ENCODE measurements at places on chromosomes 6 and 20.

DNA sequence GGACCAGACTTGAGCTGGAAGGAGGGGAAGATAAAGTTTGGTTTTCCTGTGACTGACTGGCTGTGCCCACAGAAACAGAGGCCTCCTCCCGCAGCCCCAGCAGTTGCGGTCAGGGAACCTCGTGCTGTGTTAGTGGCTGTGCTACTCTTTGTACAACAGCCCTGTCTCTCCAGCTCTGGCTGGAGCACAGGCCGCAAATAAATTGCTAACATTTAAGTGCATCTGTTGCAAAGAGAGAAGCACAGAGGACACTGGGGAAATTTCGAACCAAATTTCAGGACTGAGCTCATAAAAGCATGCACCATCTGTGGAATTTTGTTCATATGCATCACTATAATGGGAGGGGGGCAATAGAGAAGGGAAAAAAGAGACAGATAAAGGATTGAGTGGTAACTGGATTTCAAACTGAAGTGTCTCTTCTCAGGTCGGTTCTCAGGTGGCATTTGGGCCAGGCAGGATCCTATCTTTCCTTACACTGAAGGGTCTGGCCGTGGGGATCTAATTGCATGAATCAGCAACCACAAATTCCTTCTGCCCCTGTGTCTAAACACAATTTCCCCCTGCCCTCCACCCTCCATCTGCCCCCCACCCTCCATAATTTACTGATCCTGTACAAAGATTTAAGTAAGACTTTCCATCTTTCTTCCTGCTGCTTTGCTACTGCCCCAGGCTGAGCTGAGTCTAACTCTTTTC lies 88.9 kb upstream of the ATXN1 start:
- DNase-seq: no peak

GRCh38 chr20:1273366-1273765 lies 7.3 kb downstream of the SNPH start:
- no peak for DNase-seq

- DNase-seq: no peak
These were observed 111.6 kb downstream of the EPHA7 start for GRCh38 chr6:93307505-93308409.

- no peak for DNase-seq
These were observed 37.4 kb downstream of the PRR18 start for GRCh38 chr6:166270706-166271375.

DNA sequence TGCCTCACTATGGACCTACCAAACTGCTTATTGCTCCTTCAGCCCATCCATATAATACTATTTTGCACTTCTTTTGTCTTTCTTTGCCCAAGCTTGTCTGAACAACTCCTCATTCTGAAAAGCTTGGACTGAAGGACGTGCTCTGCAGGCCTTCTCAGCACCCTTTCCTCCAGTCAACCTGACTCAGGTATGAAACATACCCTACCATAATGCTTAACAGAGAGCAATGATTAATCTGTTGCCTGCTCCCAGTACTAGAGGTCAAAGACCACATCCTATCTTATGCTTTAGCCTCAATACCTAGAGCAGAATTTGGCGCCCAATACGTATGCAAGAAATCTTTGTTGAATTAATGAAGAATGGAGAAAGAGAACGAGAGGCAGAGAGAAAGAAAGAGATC lies 55.2 kb downstream of the ATXN1 start:
- DNase-seq: no peak

DNA sequence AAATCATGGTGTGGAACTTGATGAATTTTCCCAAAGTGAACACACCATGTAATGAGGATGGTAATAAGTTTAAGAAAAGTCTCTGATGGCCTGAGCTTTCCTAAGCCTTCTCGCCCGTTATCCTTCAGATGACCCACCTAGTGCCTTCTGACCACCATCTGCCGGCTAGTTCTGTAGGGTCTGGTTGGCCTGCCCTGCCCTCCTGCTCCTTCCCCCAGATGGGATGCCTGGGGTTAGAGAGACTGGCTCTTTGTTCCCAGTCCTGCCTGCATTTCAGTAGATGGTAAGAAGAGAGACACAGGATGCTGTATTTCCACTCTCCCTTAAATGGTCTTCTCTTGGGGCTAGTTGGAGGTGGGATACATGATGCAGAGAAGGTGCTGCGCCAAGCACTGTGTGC lies 43.0 kb downstream of the TIAM2 start:
- DNase-seq: no peak

- DNase-seq: no peak
These were observed 48.4 kb upstream of the PIM1 start for GRCh38 chr6:37121556-37121955.

DNA sequence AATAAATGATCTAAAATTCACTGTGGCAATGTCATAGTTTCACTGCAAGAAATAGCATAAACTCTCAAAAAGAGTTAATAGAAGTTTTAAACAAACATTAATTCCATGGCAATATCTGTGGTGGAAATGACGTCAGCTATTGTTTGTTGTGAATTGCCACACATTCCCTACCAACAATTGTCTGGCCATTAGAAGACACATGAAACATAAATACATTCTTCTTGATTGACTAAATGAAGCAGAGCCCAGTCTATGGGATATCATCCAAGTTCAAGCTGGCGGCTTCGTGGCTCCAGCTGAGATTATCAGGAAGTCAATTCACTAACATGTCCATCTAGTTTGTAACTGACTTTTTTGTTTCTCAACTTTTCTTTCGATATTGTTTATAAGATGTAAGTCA lies 369.0 kb downstream of the ARHGAP18 start:
- DNase-seq: no peak

DNA sequence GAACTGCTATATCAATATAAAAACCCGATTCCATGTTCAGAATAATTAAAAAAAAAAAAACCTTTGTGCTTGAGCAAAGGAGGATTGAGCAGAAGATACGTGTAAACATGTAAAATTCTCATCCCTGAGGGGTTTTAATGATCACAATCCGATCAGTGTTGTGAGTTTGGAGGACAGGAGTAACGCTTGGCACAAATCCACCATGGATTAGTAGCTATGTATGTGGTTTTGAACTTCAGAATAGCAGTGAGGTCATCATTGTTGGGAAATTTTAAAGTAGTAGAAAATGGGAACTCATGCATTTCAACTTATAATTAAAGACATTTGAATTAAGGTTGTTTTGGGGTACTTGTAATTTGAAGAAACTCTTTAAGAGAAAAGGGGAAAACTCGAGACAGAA lies 203.2 kb downstream of the RPS12 start:
- no peak for DNase-seq

- no peak for DNase-seq
These were observed 17.5 kb upstream of the CHRNA4 start for GRCh38 chr20:63378626-63379025.

GRCh38 chr20:24381886-24382285 lies 87.5 kb upstream of the SYNDIG1 start:
- DNase-seq: no peak

- no peak for DNase-seq
These were observed 61.8 kb downstream of the CYB5R4 start for GRCh38 chr6:83921315-83921714.

- DNase-seq: no peak
These were observed 586.1 kb downstream of the PTPRT start for GRCh38 chr20:42603655-42604054.

DNA sequence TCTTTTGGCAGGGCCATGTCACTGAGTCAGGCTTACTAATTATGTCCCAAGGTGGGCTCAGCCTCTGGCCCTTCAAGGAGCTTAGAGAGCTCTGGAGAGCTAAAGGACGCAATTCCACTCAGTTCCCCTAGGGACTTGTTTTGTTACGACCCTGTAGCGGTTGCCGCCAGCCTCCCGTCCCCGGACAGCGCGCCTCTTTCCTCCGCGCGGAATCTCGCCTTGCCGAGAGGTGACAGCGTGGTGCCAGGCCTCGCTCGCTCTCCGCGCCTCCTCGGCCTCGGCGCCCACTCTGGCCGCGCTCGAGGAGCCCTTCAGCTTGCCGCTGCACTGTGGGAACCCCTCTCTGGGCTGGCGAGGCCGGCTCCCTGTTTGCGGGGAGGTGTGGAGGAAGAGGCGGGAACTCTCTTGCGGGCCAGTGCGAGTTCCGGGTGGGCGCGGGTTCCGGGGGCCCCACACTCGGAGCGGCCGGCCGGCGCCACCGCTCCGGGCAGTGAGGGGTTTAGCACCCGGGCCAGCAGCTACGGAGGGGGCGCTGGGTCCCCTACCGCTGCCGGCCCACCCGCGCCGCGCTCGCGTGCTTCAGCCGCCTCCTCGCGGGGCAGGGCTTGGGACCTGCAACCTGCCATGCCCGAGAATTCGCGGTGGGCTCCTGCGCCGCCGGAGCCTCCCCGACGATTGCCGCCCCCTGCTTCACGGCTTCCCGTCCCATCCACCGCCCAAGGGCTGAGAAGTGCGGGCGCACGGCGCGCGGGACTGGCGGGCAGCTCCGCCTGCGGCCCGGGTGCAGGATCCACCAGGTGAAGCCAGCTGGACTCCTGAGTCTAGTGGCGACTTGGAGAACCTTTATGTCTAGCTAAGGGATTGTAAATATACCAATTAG lies 9.9 kb upstream of the ZNF311 start:
- DNase-seq: no peak

DNA sequence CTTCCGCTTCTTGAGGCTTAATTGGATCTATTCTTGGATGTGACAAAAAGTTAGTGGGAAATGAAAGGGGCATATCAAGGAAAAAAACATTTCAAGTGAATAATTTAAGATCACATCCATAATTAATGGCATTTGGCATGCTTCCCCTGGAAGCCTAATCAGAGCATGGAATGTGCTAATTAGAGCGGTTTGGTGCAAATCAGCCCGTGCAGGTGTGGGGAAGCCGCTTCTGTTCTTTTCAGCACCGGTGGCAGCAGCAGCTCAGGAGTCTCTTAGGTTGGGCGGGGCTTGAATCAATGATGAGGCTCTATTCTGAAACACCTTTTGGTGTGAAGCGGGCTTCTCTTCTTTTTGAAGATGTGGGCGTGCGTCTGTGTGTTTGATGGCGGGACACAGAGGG lies 301.2 kb downstream of the LRFN2 start:
- DNase-seq: no peak

DNA sequence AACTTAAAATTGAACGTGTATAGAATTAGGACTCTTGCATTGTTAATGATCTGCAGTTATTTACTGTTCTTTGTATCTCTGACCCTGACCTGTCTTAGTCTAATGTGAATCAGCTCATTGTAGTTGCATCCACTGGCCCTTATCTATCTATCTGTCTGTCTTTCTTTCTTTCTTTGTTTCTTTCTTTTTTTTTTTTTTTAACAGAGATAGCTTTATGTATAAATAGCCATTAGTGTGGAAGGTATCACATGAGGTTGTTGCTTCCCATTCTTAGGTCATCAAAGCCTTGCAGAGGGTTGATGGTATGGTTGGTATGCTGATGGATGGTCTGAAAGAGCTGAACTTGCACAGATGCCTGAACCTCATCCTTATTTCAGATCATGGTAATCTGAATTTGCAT lies 59.9 kb downstream of the ENPP1 start:
- DNase-seq: no peak

DNA sequence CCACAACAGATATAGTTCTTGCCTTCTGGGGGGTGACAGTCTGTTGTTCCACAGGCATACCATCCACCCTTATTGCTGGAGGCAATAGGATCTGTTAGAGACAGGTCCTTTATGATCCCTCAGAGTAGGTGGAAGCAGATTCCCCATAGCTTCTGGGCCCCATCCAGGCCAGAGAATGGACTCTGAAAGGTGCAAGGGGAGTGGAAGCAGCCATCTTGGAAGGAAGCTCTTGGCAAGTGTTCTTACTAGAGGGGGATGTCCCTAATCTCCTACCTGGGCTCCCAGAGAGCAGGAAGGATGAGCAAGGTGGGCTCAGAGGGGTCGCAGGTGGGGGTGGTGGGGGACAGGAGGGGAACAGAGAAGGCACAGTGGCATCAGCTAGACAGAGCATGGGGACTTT lies 33.4 kb downstream of the CEBPB start:
- DNase-seq: no peak

- DNase-seq: no peak
These were observed 2.3 kb downstream of the TFAP2C start for GRCh38 chr20:56631318-56631989.

- DNase-seq: no peak
These were observed 96.5 kb downstream of the SYNDIG1 start for GRCh38 chr20:24565835-24566351.

DNA sequence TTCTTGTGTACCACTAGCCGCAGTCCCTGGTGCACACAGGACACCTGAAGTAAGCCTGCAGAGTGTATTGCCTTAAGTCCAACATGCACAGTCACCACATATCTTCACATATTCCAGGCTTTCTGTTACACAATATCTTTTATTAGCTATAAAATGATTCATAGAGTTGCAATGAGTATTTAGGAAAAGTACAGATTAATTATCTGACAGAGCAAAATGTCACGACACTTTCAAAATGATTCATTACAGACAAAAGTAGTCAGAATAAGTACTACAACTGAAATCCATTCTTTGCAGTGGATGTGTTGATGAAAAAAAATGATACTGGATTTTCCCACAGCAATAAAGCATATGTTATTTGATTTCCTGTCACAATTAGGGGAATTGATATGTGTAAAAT lies 199.5 kb upstream of the ASCC3 start:
- no peak for DNase-seq

DNA sequence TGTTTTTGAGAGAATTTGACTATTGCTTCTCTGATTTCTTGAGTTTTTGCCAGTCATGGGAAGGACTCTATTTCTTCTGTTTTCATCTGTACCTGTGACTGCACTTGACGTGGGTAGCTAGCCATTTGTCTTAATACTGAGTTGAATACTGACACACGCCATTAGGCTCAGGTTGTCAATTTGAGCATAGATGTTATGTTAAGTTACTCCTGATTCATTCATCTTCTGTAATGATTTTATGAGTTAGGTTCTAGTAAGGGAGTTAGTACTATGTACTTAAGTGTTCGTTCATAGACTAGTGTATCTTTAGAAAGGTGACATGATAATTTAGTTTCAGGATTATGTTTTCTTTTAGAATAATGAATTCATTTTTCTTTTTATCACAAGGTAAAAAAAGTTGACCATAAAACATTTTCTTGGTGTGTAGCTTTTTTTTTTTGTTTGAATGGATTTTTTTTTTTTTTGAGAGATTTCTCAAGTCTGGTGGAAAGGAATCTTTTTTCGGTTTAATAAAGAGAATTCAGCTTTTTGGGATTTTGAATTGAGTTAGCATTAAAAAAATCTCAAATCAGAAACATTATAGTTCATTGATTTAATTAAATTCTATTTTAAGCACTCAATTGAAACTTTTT lies 1.7 kb downstream of the AFDN start:
- no peak for DNase-seq

All from activated CD4-positive, alpha-beta T cell treated with anti-CD3 and anti-CD28 coated beads, Interleukin-2, amount 50 U/mL, for 24 hours (primary cell).